SK-N-SH (cell line): ENCODE measurements at places on chromosomes 7 and 10.

GRCh38 chr10:20088061-20088701, 271.9 kb downstream of the PLXDC2 start:
- no peaks in the 10 kb centered on the region for H3K4me1 ChIP-seq
- H3K36me3 ChIP-seq, result no peaks in the 10 kb centered on the region
- no peak overlapping the region for H3K4me3 ChIP-seq
- no peaks in the 10 kb centered on the region for H3K27me3 ChIP-seq

- H3K36me3 ChIP-seq, result no peaks in the 10 kb centered on the region
- no peak overlapping the region for H3K4me3 ChIP-seq
- H3K27me3 ChIP-seq, result no peaks in the 10 kb centered on the region
- DNase-seq, result no peak
- no peaks in the 10 kb centered on the region for H3K4me1 ChIP-seq
Observed at GRCh38 chr10:104170610-104171254, 48.8 kb downstream of the SFR1 start.

DNA sequence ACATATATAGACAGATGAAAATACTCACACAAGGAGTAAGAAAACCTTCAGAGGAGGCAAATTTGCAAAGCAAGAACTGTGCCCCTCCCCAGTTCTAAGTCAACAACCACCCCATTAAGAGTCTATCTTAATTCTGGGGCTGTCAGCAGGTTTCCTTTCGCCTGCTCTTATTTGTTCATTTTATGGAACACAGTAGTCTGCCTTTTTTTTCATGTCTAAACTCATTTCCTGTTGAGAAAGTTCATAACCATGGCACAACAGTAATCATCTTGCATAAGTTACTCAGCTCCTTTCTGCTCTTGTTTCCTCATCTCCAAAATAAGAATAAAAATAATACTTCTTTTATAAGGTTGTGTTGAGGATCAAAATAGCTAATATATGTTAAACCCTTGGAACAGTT, 25.8 kb upstream of the AMPH start:
- no peak overlapping the region for H3K4me3 ChIP-seq
- no peaks in the 10 kb centered on the region for H3K4me1 ChIP-seq
- H3K27me3 ChIP-seq, result peaks cover 10% of the 10 kb centered on the region; the same call in 1 of the 2 replicates
- no peak for DNase-seq
- H3K36me3 ChIP-seq, result no peaks in the 10 kb centered on the region

DNA sequence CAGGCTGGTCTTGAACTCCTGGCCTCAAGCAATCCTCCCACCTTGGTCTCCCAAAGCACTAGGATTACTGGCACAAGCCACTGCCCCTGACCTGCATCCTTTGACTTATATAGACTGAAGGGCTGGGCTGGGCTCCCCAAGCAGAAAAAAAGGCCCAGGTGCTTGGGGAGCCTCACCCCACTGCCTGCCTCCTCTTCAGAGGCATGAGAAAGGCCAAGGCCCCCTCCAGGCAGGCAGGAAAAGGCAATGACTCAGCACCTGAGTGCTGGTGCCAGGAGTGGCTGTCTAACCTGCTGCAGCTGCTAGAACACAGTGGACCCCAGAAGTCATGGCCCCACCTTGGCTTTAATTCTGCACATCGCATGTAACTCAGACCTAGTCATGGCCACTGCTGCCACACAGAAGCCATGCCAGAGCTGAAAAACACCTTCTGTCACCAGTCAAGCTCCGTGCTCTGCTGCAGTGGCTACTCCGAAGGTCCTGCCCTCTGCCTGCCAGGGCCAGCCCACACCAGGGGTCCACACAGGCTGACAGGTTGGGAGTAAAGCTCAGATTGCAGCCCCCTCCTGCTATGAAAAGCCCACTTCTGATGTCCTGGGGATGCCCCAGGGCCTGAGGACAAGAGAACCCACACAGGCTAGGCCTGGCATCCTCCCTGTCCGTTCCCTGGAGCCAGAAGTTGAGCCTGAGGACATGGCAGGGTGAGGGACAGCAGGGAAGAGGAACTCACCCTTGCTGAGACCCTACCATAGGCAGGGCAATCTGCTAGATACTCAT, 48.5 kb downstream of the GRID1 start:
- H3K27ac ChIP-seq, result no peak overlapping the region
- H3K4me3 ChIP-seq, result no peak overlapping the region
- H3K27me3 ChIP-seq, result no peaks in the 10 kb centered on the region
- no peaks in the 10 kb centered on the region for H3K36me3 ChIP-seq

DNA sequence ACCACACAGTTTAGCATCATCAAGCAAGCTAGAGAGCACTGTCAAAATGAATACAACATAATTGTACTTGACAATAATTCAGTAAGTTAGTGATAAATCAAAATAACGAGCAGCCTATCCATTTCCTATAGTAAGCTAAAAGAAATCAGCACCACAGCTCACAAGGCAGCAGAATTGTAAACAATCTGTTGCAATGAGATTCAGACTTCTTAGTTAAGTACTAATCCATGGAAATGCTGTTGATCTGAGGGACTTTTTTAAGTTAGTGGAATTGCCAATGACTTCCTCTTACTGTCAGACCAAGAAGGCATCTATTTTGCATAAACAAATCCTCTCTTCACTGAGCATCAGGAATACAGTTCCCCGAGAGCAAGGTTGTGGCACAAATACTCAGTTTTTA, 136.6 kb upstream of the CCDC6 start:
- H3K4me1 ChIP-seq, result no peaks in the 10 kb centered on the region
- no peaks in the 10 kb centered on the region for H3K27me3 ChIP-seq
- peaks cover 5% of the 10 kb centered on the region for H3K36me3 ChIP-seq
- no peak overlapping the region for H3K27ac ChIP-seq

DNA sequence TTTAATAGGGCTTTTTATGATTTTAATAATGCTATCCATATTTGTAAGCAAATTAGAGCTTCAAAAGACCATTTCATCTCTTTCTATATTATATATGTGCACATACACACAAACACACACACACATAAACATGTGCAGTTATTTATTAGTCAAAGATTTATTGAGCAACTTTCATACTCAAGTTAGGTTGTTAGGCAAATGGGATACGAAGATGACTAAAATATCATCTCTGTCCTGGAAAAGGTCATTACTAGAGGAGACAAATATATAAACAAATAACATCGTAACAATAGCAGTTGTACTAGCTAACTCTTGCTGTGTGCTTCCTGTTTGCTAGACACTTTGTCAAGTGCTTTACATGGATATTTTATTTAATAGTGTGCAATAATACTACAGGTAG, 307.9 kb downstream of the SNX13 start:
- no peaks in the 10 kb centered on the region for H3K27me3 ChIP-seq
- no peaks in the 10 kb centered on the region for H3K36me3 ChIP-seq
- no peak overlapping the region for H3K4me3 ChIP-seq

DNA sequence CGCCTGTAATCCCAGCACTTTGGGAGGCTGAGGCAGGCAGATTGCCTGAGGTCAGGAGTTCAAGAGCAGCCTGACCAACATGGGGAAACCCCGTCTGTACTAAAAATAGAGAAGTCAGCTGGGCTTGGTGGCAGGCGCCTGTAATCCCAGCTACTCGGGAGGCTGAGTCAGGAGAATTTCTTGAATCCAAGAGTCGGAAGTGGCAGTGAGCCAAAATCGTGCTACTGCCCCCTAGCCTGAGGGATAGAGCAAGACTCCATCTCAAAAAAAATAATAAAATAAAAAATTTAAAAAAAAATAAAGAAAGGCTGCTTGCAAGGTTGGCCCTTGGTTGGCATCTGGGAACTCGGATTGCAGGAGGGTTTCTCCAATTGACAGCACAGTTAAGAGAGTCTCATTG, 221.6 kb downstream of the DGKI start:
- H3K27me3 ChIP-seq, result no peaks in the 10 kb centered on the region
- no peaks in the 10 kb centered on the region for H3K4me1 ChIP-seq
- no peak overlapping the region for H3K4me3 ChIP-seq
- no peaks in the 10 kb centered on the region for H3K36me3 ChIP-seq
- no peak overlapping the region for H3K27ac ChIP-seq

DNA sequence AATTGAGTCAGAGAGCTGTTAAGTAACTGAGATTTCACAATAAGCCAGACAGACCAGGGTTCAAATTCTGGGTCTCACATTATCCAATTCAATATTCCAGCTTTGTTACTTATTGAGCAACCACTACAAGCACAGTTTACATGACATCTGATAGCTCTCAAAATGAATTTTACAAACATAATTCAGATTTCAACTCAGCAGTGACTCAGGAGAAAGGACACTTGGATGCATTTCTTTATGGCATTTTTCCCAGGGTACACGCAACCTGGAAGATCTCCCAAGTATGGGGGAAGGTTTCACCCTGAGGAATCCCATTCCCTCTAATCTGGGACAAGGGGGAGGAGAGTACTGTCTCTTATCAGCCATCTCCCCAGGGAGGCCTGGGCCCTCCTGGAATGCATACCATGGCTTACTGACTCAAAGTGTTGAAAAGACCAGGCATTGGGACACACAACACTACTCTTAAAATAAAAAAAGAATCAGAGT, 102.4 kb downstream of the CFTR start:
- no peak overlapping the region for H3K27ac ChIP-seq
- H3K27me3 ChIP-seq, result no peaks in the 10 kb centered on the region
- no peak for DNase-seq
- H3K36me3 ChIP-seq, result no peaks in the 10 kb centered on the region
- no peak overlapping the region for H3K4me3 ChIP-seq

GRCh38 chr7:151010307-151011096, 13.8 kb downstream of the ATG9B start:
- H3K36me3 ChIP-seq, result no peaks in the 10 kb centered on the region
- H3K4me3 ChIP-seq, result no peak overlapping the region
- peaks cover 30% of the 10 kb centered on the region; the same call in 1 of the 2 replicates for H3K4me1 ChIP-seq
- H3K27me3 ChIP-seq, result 0 out of 2 replicates have a peak, but pooled peaks cover 5% of the 10 kb centered on the region

DNA sequence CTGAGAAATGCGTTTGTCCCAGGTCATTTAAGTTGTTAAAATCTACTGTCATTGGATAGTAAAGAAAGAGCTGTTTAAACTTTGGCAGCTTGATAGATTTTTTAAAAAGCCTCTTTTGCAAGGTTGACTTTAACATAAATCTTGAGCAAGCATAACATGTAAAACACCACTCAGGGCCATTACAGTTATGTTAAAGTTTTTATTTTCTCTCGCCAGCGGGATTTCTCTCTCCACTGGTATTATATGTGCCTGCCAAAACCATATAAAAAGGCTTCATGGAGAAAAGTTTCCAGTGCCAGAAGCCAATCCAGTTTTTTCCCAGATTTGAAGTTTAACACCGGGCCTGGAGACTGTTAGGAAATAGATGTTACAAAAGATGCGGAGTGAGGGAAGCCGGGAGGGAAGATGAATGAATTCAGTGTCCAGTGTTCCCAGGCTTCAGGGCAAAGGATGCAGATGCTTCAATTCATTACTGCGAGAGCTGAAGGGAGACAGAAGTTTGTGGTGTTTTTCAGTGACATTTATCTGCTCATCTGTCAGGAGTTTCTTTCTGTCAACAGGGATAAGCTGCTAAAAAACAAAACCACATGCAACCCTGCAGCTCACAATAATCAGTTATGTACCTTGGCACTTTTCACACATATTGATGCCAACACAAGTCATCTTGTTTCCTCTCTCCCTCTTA, 155.5 kb downstream of the SPAG6 start:
- no peak overlapping the region for H3K27ac ChIP-seq
- no peaks in the 10 kb centered on the region for H3K36me3 ChIP-seq
- no peaks in the 10 kb centered on the region for H3K27me3 ChIP-seq
- peak; percentile 57 for DNase-seq

DNA sequence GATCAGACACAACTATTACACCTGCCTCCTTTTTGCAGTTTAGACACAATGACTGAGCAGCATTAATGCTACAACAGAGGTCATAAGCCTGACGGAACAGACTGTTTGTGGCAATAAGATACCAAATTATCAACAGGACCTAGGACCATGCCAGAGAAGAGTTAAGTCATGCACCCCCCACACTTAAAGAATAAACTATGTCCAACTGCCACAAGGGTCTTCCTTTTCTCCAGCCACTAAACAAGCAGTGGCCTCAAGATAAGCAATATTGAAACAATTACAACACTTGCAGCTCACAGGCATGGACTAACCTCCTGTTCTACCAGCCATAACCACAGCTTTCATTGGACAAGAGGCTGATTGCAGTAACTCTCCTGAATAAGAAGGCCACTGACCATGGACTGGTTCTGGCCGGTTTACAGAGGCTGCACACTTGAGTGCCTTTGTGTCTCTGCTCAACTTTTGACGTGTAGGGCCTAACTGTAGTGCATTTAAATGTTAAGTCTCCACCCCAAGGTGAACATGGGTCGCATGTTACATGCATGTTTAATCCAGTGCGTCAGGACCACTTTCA, 104.4 kb downstream of the STRA8 start:
- no peaks in the 10 kb centered on the region for H3K4me1 ChIP-seq
- no peaks in the 10 kb centered on the region; the same call in 1 of the 2 replicates for H3K27me3 ChIP-seq
- no peak overlapping the region for H3K4me3 ChIP-seq
- no peak for DNase-seq
- no peak overlapping the region for H3K27ac ChIP-seq

DNA sequence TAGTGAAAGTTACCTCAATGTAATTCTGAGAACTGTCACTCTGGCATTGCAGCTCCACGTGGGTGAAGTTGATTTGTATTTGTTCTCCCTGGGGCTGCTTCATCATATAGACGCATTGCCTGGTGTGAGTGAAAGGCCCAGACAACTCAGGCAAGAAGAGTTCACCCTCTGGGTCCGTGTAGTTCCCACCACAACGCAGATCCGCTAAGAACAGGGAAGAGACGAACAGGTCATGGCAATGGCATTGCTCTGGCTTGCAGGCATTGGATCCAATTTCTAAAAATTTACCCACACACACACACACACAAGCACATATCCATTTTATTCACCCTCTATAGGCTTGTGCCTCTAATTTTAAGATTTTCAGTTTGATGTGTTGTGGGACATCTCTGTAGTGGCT, 45.4 kb downstream of the CUBN start:
- 0 out of 2 replicates have a peak, but pooled peaks cover 5% of the 10 kb centered on the region for H3K4me1 ChIP-seq
- no peak overlapping the region for H3K27ac ChIP-seq
- DNase-seq, result no peak
- H3K27me3 ChIP-seq, result no peaks in the 10 kb centered on the region

GRCh38 chr7:147524726-147525250, 1065.8 kb upstream of the C7orf33 start:
- peaks cover 4% of the 10 kb centered on the region for H3K4me1 ChIP-seq
- DNase-seq, result no peak
- no peak overlapping the region for H3K27ac ChIP-seq

DNA sequence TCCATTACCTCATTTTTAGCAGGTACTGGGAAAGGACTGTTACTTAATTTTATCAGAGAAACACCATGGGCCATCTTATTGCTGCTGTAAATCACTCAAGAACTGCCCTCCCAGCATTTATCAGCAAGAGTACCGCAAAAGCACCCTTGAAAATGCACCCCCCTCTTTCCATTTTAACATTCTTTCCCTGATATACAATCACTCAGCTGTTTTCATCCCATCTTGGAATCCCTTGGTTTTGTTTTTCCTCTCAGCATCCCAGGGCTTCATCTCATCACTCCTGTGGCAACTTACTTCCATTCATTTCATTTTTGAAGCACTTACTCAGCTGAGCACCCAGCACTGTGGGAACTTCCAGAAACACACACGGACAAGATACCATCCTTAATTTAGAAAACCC, 36.5 kb downstream of the RAPGEF5 start:
- no peaks in the 10 kb centered on the region for H3K36me3 ChIP-seq
- peaks cover 2% of the 10 kb centered on the region for H3K4me1 ChIP-seq
- no peak for DNase-seq
- no peaks in the 10 kb centered on the region for H3K27me3 ChIP-seq
- peak overlapping the region; percentile 68 for H3K27ac ChIP-seq
- H3K4me3 ChIP-seq, result no peak overlapping the region
